ENCODE measurements at places on chromosomes 5 and 9.

GRCh38 chr5:66145737-66146136 is 1.6 kb downstream of the SREK1 start:
- no peak for DNase-seq

GRCh38 chr5:38807570-38808483 is 38.0 kb upstream of the OSMR start:
- DNase-seq, result peak; percentile 14

DNA sequence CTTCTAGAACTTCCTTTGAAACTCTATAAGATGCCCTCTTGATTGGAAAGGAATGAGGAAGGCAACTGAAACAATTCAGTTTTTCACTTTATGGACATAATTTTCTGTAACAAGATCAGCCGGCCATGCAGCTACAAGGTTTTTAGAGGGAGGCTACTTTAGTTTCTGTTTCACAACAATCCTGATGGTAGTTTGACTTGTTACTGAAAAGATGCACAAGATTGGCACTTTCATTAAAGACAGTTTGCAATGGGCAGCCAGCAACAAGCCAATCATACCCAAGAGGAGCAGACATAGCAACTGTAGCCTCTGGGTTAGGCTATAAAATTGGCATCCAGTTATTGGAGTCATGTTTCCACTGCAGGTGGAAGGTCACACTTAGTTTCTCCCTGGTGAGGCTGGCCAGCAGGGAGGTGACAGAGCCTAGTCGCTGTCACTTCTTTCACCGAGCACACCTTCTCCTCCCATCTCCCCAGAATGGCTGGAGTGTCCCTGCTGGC is 74.3 kb upstream of the TGFBR1 start:
- DNase-seq, result no peak

DNA sequence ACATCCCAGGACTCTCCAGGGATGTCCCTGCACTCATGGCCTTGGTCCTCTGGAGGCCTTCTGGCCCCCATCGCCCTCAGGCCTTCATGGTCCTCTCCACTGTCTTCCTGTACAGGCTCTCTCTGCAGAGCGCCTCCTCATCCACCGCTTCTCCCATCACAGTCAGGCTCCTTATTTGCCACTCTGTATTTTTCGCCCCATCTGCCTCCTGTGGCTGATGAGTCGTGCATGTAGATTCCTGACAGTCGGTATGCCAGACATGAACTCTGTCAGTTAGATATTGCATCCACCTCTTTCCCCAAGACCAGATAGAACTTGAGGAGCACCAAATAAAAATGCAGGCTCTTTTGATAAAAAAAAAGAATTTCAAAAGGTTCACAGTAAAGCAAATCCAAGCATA is 362.8 kb downstream of the IRX1 start:
- DNase-seq, result no peak

DNA sequence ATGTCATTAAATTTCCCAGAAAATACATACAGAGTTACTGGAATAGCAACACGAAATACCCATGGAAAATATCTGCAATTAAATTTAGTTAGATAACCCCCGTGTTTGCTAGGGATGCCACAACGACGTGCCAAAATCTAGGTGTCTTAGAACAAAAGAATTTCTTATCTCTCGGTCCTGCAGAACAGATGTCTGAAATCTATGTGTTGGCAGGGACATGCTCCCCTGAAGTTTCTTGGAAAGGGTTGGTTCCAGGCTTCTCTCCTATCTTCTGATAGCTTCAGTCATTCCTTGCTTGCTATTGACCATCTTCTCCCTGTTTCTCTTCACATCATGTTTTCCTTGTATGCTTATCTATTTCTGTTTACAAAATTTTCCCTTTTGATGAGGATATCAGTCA is 1067.0 kb downstream of the CDH18 start:
- no peak for DNase-seq

GRCh38 chr9:78821126-78821822 is 524.3 kb downstream of the PSAT1 start:
- DNase-seq, result peak; percentile 49

GRCh38 chr5:136890431-136891148 is 525.2 kb upstream of the TRPC7 start:
- DNase-seq, result no peak

DNA sequence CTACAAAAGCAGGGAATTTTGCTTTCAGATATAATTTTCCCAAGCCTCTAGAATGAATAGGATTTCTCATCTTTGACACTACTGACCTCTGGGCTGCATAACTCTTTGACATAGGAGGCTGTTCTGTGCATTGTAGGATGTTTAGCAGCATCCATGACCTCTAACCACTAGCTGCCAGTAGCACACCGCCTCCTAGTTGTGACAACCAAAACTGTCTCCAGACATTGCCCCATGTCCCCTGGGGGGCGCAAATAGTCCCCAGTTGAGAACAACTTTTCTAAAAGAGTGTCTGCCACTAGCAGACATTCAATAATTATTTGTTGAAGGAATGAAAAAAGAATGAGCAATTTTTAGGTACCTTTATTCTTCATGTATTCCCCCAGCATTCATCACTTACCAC is 51.8 kb downstream of the POU4F3 start:
- no peak for DNase-seq

DNA sequence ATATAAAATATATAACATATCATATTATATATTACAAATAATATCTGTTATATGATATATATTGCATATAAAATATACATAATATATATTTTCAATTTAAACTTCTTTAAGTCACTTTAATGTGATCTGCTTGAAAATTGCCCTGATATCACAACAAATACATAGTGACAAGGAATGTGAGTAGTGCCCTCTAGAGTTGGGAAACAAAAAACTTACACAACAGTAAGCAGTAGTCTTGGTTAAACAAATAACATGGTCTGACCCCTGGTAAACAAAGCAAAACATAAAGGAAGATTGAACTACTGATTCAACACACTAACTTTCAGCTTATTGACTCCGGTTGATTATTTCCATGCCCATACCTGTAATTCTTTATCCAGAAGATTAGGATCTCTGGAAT is 188.3 kb upstream of the NMUR2 start:
- no peak for DNase-seq

- no peak for DNase-seq
Measured at GRCh38 chr9:122900791-122901190, 4.4 kb downstream of the RC3H2 start.

- DNase-seq, result no peak
Measured at GRCh38 chr5:89449392-89450148, 566.6 kb upstream of the MEF2C start.

GRCh38 chr9:134602547-134603362 is 38.8 kb upstream of the COL5A1 start:
- DNase-seq, result peak; percentile 99

DNA sequence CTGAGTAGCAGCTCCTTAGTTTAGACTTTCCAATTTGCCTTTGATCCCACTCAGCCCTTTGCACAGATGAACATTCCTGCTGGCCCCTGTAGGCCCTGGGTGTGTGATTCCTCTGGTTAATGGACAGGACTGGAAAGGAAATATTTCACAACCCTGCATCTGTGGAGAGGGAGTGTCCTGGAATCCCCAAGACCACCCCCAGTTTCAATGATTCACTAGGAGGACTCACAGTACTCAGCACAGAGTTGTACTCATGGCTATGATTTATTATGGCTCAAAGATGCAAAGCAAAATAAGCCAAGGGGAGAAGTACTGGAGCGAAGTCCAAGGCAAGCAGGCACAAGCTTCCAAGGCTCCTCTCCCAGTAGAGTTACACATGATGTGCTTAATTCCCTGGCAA is 42.4 kb upstream of the TJP2 start:
- peak; percentile 64 for DNase-seq

GRCh38 chr5:10743526-10743925 is 17.5 kb downstream of the DAP start:
- no peak for DNase-seq

DNA sequence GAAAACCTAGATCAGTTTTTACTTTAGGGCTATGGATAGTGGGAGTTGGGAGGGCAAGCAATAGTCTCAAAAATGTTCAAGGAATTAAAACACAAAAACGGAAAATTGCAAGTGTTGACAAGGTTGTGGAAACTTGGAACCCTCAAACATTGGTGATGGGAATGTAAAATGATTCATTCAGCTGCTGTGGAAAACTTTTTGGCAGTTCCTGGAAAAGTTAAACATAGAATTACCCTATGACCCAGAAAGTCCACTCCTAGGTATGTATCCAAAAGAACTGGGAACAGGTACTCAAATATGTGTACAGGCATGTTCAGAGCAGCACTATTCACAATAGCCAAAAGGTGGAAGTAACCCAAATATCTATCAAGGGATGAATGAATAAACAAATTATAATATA is 1.2 kb upstream of the MSANTD3 start:
- DNase-seq, result no peak

- DNase-seq, result peak; percentile 76
Measured at GRCh38 chr9:136201609-136202453, 3.1 kb downstream of the LHX3 start.

- DNase-seq, result peak; percentile 54
Measured at GRCh38 chr5:177432143-177432838, 5.8 kb downstream of the GRK6 start.

DNA sequence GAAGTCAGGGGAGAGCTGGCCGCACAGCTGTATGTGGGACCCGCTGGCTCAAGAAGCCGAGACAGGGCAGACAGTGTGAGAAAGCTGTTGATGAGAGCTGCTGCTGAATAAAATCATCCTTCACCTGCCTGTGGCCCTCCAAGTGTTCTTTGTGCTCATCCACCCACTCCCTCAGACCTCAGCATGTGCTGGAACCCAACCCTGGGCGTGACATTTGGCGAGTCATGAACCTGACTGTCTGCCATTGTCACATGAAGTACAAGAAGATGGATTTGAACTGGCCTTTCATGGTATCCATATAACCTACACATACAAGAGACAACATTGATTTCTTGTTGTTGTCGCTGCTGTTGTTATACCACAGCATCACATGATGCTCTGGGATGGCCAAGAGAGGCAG is 139.7 kb upstream of the PLCXD3 start:
- DNase-seq, result no peak

DNA sequence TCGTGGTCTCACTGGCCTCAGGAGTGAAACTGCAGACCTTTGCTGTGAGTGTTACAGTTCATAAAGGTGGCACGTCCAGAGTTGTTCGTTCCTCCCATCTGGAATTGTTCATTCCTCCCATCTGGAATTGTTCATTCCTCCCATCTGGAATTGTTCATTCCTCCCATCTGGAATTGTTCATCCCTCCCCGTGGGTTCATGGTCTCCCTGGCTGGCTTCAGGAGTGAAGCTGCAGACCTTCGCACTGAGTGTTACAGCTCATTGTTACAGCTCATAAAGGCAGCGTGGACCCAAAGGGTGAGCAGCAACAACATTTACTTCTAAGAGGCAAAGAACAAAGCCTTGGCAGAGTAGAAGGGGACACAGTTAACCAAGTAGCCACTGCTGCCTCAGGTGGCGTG is 69.1 kb downstream of the GCNT1 start:
- no peak for DNase-seq

- DNase-seq, result no peak
Measured at GRCh38 chr5:151738125-151738848, 20.1 kb downstream of the ATOX1 start.

DNA sequence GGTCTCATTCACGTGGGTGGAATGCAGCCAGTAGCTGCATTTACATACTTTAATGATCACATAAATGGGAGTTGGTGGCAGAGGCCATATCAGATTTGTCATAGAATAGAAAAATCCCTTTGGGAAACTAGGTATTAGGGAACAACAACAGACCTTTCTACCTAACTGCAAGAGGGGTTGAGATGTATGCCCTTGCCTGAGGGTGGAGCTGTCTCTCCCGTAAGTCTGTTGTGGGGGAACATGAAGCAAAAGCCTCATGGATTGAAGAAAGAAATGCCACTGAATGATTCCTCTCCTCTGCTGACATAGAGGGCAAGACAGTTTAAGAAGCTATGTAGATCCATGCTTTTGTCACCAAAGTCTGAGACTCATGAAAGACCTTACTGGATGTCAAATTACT is 461.3 kb downstream of the SPOCK1 start:
- no peak for DNase-seq

DNA sequence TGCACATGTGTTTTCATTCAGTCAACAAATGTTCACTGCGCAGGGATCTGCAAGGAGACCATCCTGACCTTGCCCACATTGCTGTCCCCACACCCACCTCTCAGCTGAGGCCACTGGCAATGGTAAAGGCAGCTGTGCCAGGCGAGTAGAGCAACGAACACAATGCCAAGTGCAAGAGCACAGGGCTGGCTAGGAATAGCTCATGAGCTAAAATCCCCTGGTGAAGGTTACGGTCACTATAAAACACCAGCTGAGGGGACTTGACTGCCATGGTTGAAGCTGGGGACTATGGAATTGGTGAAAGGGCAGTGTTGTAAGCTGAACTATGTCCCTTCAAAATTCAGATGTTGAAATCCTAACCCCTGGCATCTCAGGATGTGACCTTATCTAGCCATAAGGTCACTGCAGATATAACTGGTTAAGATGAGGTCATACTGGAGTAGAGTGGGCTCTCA is 96.1 kb downstream of the OTULIN start:
- DNase-seq, result no peak

DNA sequence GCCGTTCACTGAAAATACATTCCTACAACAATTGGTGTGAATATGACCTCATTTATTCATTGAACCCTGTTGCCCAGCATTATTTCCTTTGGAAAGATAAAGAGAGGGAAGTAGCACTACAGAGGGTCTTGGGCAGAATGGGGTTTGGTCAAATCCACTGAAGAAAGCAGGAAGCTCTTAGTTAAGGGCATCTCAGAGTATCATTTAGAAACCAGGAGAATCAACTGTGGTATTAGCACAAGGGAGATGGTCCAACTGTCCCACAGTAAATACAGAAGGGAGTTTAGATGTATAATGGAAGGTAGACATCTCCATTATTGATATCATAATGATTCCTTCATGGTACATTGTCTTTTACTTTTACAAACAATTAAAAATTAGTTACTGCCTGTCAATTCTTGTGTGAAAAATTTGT is 47.1 kb downstream of the LIX1 start:
- no peak for DNase-seq

- peak; percentile 26 for DNase-seq
Measured at GRCh38 chr5:130066644-130067043, 162.4 kb downstream of the CHSY3 start.

Measured in astrocyte of the hippocampus (primary cell).